DMS 273 treated with DMSO at 0.1 percent for 48 hours (cell line): ENCODE measurements at places on chromosomes 12 and 14.

DNA sequence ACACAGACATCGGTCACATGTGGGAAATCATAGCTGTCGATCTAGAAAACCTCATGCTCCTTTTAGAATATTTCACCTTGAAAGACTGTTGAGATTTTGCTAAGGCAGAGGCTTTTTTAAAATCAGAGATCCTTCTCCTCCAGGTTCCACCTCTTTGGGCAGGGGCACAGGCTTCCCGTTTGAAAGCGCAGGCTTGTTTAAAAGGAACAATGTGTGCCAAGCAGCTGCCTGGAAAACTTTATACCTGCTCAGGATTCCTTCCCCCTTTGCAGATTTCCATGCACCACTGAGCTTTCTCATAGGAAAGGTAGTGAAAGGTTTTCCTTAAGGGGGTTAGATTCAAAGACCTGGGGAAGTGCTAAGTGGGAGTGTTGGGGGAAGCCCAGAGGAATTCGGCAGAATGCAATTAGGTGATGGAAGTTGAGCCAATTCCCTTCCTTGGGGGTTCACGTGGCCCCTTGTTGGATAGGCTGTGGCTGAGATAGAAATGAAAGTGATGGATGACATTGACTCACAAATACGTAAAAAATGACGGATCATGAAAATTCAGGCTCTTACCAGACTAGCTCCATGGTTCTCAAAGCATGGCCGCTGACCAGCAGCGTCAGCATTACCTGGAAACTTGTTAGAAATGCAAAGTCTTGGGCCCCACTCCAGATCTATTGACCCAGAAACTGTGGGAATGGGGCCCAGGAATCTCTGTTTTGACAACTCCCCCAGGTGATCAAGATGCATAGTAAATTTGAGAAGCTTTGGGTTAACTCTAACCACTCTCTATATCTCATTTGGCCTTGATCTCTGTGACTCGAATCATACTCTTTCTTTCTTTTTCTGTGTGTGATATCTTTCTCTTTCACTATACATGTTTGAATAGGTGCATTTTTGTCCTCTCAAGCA lies 281.4 kb upstream of the FKBP4 start:
- DNase-seq = no peak

GRCh38 chr12:27705263-27705662 lies 5.4 kb upstream of the MRPS35 start:
- DNase-seq = no peak

GRCh38 chr12:6769666-6770065 lies 2.7 kb upstream of the LAG3 start:
- DNase-seq = no peak

DNA sequence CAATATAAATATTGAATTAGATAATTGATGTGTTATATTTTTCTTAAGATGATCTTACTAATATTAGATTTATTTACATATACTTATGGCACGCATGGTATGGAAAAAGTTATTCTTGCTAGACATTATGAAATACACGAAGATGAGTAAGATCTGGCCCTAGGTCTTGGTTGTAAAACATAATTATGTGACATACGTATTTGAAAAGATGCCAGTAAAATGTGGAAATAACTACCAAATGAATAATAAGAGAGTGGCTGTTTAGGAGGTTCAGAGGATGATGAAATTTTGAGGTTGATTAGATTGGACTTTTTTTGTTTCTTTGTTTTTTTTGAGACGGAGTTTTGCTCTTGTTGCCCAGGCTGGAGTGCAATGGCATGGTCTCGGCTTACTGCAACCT lies 41.3 kb downstream of the FANCM start:
- no peak for DNase-seq

DNA sequence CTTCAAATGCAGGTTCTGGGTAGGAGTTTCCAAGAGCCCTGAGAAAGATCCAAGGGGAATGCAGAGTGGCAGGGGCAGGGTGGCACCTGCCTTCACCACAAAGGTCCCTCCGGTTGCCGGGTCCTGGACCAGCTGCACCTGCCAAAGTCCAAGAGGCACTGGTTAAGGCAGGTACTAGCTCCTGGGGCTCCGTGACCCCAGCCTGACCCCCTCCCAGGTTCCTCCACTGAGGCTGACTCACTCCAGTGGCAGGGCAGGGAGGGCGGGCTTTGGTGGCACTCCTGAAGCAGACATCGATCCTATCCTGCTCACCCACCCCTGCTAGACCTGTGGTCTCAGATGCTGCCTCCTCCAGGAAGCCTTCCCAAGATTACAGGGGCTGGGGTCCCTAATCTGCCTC lies 11.4 kb downstream of the RPS6KL1 start:
- DNase-seq = no peak

- no peak for DNase-seq
These were observed 19.0 kb downstream of the TWF1 start for GRCh38 chr12:43786899-43787693.

- DNase-seq = peak; percentile 61
These were observed 88.0 kb upstream of the TMEM260 start for GRCh38 chr14:56491299-56492285.

DNA sequence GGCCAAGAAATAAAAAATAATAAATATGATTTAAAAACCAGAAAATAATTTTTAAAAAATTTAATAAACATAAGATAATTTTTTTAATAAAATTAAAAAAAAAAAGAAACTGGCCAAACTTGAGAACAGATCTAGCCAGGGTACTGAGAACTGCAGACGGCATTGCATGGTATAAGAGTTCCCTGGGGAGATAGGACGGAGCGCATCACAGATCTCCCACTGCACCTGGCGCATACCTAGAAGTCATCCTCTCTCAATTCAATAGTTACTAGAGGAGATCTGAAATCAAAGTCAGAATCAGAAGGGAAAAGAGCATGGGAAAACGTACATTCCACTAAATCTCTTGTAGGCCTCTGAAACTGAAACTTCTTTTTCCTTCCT lies 58.9 kb upstream of the BCL2L14 start:
- no peak for DNase-seq

DNA sequence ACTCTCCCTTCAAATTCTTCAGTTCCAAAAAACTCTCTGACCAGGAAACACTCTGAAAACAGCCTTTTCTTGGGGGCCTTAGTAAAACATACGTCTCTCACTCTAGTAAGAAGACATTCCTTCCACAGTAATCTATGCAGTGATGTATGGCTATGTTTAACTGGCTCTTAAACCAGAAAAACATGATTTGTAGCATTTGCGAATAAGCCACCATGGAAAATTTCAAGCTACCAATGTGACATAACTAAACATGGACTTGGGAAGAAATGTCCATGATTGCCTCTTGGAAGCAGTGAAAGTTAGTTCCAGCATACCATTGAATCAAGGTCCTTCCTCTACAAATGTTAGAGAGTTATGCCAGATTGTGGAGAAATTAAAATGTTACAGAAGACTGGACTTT lies 121.5 kb upstream of the ATF7IP start:
- DNase-seq = no peak

DNA sequence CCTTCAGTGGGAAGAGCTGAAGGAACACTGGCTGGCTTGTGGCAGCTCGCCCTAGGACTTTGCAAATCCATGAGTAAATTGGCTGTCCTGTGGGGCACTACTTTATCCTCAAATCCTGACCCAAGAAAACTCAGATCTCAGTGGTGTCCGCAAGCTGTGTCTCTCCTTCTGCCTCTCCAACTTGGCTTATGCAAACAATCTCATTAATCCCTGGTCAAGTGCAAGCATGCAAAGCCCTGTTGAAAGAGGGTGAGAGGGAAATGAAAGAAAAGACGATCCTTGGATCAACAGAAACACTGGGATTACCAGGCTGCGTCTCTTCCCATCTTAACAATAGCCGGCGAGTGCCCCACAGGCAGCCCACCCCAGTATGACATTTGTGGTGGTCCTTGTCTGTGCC lies 901.6 kb downstream of the BCL11B start:
- DNase-seq = no peak
